Choroid plexus epithelial cell (primary cell): ENCODE measurements at places on chromosomes 3 and 15.

GRCh38 chr3:13890377-13891016 is 10.6 kb upstream of the WNT7A start:
- no peak for DNase-seq

DNA sequence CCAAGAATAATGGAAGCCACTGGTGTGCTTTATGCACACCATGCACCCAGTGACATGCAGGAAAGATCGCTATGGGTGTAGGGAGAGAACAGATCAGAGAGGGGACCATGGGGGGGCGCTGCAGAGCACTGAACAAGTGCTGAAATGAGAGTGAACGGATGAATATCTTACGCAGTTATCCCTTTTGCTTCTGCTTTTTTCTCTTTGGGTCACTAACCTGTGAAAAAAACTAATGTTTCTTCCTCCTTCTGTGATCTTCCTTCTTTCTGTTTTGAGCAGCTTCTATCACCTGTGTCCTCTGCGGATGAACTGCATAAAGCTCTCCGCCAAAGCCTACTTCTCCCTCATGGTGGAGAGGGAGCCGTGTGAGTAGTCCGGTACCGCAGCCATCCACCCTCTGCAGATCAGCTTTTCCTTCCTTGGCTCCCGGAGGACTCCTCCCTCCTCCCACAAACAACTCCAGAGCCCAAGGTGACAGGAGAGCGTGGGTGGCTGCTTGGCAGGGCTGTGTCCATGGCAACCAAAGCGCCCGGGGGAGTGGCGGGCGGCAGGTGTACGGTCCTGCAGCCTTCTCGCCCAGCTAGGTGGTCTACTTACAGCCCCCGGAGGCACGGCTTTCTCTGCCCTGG is 106.2 kb downstream of the DGKG start:
- no peak for DNase-seq

- no peak for DNase-seq
Observed at GRCh38 chr15:45948181-45948621, 313.4 kb downstream of the SQOR start.

- peak; percentile 12 for DNase-seq
Observed at GRCh38 chr3:141231952-141232823, 563 bp downstream of the PXYLP1 start.

DNA sequence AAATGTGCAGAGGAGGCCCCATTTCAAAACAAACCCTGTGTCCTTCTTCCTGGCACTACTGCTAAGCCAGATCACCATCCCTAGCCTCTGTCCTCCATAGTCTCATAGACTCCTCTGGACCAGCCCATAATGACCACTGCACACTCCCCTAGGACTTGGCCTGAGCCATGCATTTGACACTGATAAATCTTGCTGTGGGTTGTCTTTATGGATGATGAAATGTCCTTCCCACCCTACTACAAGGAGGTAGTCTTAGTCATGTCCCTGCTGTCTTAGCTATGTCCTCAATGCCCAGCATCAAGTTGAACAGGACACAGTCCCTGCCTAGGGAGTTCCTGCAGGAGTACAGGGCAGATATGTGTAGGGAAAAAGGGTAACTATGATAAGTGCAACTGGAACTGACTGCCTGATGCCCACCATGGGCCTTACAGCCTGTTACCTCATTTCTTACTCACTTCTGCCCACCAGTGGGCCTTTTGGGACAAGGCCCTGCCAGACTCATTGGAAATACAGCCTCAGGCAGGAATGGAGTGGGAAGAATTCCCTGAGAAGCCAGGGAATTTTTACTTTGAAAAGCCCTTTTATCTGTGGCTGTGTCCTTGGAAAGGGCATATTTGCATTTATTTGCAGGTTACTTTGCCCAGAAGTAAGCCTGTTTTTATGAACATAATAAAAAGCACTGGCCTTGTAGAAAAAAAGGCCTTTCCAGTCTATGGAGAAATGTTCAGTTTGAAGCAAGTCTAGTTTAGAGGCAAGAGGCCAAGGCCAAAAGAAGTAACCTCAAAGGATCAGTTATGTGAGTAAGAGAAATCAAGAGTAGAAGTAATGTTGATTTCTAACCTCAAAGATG is 199.6 kb upstream of the EIF1B start:
- DNase-seq: no peak

- no peak for DNase-seq
Observed at GRCh38 chr15:43912208-43912607, 85.4 kb downstream of the WDR76 start.

DNA sequence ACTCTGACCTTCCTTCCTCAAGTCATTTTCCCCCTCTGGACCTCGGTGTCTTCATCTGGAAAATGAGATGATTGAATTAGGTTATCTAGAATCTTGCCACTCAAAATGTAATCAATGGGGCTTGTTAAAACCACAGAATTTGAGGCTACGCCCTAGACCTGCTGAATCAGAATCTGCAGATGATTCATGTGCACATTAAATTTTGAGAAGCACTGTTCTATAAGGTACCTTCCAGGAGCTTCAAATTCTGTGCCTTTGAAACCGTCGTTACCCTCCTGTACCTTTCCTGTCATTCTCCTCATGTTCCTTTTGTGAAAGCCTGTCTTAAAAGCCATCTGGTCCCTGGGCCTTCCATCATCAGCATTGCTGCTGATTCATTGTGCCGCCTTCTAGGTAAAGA is 172.4 kb upstream of the TOPAZ1 start:
- DNase-seq: no peak

- peak; percentile 71 for DNase-seq
Observed at GRCh38 chr3:57961828-57962447, 46.3 kb upstream of the FLNB start.

DNA sequence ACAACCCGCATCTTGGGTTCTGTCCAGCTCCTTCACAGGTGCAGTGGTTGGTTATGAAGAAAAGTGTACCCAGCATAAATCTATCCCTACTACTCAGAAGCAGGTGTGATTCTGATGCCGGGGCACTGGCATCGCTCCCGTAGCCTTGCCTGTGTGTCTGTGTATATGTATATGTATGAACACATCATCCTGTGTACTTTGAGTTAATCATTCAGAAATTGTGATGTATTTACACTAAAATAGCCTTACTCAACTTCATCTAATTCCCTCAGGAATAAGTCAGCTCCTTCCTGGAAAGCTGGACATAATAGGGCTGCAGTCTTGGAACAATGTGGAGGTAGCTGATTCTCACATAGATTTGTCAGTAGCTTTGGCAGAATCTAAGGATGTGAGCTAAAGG is 6.7 kb upstream of the ZBED2 start:
- no peak for DNase-seq

- peak; percentile 26 for DNase-seq
Observed at GRCh38 chr15:90306560-90306959, 41.1 kb downstream of the NGRN start.
